BJ (cell line): ENCODE measurements at places on chromosomes 2 and 18.

GRCh38 chr2:28767337-28767736, 15.7 kb downstream of the PPP1CB start:
- no peak for DNase-seq

- no peak for DNase-seq
Observed at GRCh38 chr2:85867556-85868292, 21.1 kb downstream of the ST3GAL5 start.

- DNase-seq = no peak
Observed at GRCh38 chr18:49584394-49584793, 22.5 kb downstream of the LIPG start.

GRCh38 chr18:29512203-29512602, 1335.3 kb upstream of the CDH2 start:
- no peak for DNase-seq

DNA sequence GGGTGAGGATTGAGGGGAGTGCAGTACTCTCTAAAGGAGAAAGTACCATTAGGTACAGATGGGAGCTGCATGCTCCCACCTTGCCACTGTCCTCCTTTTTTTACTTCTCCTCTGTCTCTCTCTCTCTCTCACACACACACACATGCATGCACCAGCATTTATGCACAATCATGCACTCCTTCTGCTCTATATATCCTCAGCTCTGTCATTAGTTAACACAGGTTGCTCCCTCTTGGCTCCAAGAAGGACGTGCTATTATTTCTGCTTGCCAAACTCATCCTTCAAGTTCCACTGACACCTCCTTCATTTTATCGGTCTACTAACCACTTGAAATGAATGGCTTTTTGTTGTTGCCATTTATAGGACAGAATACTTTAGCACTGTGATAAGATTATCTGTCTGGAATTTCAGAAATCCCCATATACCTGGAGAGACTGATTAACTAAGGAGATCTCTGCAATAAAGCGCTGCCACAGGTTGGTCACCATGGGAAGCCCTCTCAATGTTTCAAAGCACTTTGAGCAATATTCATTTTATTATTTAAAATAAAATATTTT, 178.5 kb upstream of the TRIB2 start:
- no peak for DNase-seq

- no peak for DNase-seq
Observed at GRCh38 chr2:178057179-178057680, 15.3 kb downstream of the PDE11A start.

DNA sequence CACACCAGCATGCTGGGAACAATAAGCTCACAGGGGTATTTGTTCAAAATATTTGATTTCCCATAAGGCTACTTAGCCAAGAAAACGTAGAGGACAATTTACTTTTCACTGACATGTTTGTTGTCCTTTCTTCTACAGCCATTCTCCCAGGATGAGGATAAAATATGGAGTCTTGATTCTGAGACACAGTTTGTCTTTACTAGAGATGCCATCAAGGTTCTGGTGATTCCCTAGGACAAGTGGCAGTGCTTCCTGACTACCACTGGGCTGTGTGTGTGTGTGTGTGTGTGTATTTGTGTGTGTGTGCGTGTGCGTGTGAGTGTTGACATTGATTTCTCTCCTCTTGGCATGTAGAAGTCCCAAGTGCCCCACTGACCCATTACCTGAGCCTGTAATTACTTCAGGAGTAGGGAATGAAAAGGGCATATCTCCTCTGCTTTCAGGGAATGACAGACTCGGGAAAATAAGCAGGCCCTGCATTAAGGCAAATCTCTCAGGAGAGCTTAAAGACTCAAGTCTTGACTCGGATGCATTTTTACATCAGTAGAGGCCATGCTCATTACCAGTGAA, 761.6 kb downstream of the DCC start:
- DNase-seq = no peak

- DNase-seq = peak; percentile 37
Observed at GRCh38 chr2:230714136-230714480, 1.5 kb downstream of the CAB39 start.

GRCh38 chr2:71687412-71687811, 234.1 kb downstream of the DYSF start:
- no peak for DNase-seq

DNA sequence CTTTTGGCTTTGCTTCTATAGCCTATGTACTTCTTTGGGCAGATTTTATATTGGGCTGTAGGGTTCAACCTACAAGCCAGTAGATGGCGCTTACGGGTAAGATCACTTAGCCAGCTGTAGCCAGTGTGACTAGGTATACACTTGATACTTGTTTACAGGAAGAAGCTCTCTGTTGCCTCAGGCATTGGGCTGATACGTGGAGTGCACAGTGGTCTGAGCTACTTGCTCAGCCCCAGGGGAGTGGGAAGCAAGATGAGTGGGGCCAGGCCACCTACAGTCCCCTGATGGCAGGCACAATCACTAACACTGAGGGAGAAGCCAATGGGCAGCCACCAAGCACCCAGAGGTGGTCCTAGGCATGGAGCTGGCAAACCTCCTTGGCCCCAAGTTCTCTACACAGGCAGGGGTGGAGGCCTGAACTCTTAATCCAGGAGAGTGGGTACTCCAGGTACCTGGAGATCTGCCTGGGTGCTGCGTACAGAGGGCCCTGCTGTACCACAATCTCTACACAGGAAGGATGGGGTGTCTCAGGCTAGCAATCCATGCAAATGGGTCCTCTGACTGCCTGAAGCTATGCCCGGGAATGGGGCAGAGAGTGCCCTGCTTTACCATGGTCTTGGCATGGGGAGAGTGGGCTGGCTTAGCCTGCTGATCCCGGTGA, 122.2 kb downstream of the NCOA1 start:
- DNase-seq = peak; percentile 0

- no peak for DNase-seq
Observed at GRCh38 chr2:100193291-100193710, 50.9 kb upstream of the AFF3 start.

GRCh38 chr2:106323337-106324013, 129.4 kb upstream of the UXS1 start:
- DNase-seq = no peak

DNA sequence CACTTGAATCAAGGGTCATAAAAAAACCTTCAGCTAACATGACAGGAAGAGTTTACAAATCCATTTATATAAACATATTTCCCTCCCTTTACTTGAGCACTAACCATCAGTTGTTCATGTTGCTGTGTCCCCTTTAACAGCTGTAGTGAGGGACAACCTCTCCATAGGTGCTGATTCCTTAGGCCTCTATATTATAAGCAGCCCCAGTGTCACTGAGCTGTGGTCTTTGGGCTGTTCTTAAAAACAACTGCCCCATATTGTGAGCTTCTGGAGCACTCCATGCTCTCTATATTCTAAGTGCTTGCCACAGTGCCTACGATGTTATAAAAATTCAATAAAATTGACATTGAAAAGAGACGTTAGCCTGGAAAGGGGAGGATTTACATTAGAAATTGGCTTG, 175.3 kb downstream of the ZNF385B start:
- no peak for DNase-seq

DNA sequence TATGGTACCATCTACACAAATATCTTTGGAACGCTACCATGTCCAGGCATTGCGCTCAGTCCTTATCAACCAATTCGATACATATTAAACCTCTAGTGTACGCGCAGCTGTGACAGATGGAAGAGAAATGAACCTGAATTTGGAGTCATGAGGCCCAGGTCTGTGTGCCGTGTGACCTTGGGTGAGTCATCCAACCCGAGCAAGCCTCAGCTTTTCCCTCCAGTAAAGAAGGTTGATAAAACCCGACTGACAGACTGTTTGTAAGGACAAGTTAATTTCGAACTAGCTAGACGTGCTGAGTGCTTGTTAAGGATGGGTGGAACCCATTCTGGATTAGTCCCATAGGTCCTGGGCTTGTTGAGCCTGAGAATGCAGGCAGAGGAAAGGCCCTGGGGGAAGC, 28.2 kb downstream of the GREB1 start:
- DNase-seq = no peak

DNA sequence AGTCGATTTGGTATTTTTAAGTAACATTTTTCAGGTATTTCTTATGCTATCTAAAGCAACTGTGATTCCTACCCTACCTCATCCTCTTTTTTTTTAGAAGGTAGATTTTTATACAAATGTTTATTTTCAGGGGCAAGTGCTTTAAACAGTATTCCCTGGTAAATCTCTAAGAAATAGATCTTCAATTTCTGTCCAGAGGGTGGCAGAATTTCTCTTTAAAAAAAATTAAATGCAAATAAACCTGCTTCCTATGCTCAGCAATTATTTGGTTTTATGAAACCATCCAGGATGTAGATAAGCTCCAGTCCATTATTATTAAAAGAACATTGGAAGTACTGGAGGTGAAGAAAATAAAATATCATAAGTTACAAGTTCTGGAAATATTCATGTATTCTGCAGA, 191.9 kb downstream of the MYO3B start:
- no peak for DNase-seq

- DNase-seq = no peak
Observed at GRCh38 chr2:162267496-162267895, 24.3 kb upstream of the FAP start.

DNA sequence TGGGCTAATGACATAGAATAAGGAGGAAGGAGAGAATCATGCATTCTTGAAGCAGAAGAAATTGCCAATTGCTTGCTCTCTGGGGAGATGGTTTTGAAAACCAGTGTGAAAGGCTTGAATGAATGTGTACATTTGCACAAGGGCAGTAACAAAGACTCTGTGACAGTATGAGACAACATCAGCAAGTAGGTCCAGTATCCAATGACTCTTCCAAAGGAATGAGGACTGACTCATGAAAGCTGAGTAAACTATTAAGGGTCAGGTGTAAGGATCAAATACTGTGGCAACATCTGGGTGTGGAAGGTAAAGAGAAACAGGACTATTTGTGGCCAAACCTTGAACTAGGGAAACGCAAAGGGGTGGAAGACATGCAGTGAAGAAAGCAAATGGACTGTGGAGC, 886.0 kb upstream of the CHAC2 start:
- no peak for DNase-seq

GRCh38 chr18:73458186-73458964, 590.6 kb upstream of the NETO1 start:
- DNase-seq = no peak

DNA sequence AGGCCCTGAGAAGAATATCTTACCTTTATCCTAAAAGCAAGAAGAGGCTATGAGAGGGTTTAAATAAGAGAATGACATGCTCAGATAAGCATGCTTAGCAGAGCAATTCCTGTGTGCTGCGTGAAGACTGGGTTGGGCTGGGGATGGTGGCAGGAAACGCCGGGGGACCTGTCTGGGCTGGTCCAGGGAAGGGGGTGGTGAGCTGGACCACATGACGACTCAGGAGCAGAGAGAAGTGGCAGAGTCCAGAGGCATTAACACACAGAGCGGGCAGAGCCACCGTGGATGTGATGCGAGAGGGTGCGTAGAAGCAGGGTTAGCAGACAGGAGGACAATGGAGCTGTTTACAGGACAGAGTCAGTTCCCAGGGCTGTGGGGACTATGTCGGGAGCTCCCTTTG, 84.5 kb downstream of the ZBTB7C start:
- DNase-seq = no peak

DNA sequence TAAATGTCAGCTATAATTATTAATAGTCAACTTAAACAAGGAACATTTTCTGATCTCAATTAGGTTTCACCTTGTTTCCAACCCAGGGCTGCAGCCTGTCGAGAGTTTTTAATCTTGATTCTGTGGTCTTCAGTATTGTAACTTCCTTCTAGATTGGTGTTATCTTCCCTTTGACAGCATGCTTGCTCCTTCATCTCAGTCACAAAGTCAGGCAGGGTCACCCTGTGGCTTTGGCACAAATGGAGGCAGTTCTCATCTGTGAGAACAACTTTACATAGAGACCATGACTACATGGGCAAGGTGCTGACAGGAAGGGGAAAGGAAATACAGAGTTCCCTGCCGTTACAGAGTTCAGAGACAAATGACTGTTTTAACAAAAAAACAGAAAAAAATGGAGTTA, 50.5 kb downstream of the HNRNPLL start:
- no peak for DNase-seq

DNA sequence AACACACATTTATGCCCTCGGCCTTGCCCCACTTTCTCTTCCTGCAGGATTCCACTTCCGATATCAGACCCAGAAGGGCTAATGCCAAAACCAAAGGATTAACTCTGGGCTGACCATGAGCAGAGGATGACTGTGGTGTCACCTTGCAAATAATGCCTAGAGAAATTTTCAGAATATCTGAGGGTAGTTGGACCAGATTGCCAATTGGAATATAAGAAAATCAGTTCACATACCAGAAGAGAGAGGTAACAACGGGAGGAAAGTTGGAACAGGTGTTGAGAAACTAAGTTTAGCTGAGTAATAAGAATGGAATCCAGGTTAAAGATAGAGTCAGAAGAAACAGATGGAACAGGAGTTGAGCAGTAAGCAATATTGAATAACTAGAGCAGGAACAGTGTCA, 232.7 kb upstream of the UBE2E3 start:
- no peak for DNase-seq

- DNase-seq = no peak
Observed at GRCh38 chr2:239608723-239609122, 207.9 kb upstream of the HDAC4 start.

DNA sequence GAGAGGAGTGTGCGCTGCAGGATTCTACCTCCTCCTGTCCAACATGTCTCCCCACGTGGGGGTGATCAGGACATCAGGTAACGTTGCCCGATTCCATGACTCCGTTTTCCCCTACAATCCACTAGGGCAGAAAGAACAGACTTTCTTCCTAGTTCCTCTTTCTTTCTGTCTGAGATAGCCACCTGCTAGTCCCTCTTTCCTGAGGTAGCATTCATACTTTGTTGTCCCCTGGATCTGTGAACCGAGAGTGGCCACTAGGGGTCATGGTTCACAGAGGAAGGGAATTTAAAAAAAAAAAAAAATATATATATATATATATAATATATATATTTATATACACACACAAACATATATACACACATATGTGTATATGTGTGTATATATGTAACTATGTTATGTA, 210.0 kb upstream of the ZNF521 start:
- DNase-seq = no peak
